Stimulated activated CD4-positive, alpha-beta T cell treated with anti-CD3 and anti-CD28 coated beads, Interleukin-4, amount 100 ng/mL, for 4 hours (primary cell): ENCODE measurements at places on chromosomes 16 and 17.

- no peak for DNase-seq
Measured at GRCh38 chr16:25012525-25012991, 2.6 kb downstream of the ARHGAP17 start.

- no peak for DNase-seq
Measured at GRCh38 chr17:12282056-12282455, 261.4 kb downstream of the MAP2K4 start.

- DNase-seq, result peak; percentile 24
Measured at GRCh38 chr17:37490638-37491614, 1.2 kb downstream of the DUSP14 start.

GRCh38 chr17:46975287-46975686 is 3.8 kb downstream of the RPRML start:
- DNase-seq, result no peak

DNA sequence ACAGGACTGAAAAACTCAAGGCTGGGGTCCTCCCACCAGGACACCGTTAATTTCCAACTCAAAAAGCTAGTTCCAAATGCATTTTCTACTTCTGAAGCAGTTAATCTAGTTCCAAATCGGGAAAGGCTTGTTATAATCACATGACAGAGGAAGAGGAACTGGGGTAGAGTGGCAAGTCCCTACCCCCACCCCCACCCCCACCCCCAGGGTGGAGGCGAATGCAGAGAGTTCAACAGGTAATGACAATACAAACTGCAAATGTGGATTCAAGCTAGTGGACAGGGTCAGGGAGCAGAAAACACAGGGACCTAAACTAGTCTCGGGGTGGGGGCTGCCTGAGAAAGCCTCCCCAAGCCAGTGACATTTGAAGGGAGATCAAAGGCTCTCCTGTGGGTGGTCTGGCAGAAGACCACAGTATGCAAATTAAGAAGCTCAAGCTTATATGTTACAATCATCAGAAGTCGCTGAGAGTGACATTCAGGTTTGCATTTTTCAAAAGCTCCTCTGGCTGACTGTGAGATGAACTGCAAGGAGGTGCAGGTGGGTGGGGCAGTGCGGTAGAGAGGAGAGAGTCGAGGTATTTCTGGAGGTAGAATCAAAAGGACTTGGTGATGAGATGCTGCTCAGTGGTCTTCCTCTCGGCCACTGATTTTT is 56.4 kb upstream of the SLC25A19 start:
- no peak for DNase-seq
